ENCODE measurements at places on chromosomes 2 and 18.

- no peak for DNase-seq
Observed at GRCh38 chr2:13227578-13227977, 510.8 kb downstream of the TRIB2 start.

DNA sequence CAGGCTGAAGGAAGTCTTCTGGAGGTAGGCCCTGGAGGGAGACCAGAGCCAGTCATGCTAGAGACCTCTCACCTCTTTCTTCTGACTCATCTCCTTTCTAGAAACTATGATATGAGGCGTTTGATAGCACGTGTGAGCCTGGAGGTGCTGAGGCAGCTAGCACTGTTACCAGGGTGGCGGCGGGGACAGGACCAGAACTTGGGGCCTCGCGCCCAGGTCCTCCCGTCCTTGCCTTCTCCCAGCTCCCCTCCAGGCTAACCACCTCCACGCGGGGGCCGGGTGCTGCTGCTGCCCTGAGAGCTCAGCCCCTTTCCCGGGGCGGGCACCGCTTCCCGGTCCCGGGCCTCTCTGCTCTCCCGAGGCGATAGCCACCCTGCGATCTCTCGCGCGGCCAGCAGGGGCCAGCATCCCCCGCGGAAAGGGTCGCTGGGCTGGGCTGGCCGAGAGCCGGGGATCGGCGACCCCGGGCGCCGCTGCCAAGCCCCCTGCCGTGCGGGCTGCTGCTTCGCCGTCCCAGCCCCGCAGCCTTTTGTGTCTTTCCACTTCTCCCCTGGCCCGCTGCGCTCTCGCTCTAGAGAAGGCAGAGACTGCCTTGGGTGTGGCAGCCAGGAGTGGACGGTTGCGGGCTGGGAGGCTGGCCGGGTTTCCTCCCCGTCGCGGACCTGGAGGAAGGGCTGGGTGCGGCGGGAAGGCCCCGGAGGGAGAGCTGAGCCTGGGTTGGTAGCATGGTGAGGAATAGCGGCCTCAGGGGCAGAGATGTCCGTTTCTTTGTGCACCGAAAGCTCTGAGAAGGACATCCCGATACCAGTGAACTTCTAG, 49.1 kb downstream of the TMEM17 start:
- DNase-seq: peak; percentile 89

- DNase-seq: no peak
Observed at GRCh38 chr18:58350526-58350925, 278.4 kb downstream of the ALPK2 start.

GRCh38 chr2:107730898-107731297, 95.8 kb upstream of the RGPD4 start:
- DNase-seq: no peak

GRCh38 chr2:147006736-147007141, 838.1 kb upstream of the ACVR2A start:
- no peak for DNase-seq

- DNase-seq: no peak
Observed at GRCh38 chr2:71800851-71801250, 346.8 kb downstream of the CYP26B1 start.

DNA sequence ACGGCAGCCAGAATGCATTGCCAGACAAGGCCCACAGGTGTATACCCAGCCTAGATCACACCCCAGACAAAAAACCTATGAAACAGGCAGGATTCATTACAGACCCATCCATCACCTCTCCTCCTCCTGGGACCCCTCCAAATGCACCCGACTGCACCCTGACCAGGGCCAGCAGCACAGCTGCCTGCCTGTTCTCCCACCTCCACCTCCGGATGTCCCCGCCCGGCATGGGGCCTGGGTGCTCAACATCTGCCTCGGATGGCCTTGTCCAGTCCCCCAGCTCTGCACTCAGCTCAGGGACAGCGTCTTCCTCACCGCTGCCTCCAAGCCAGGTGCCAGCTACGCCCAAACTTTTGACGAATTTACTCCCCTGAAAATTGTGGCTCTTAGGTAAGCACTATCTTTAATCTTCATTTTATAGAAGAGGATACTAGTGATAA, 91.1 kb downstream of the TPO start:
- DNase-seq: peak; percentile 45

DNA sequence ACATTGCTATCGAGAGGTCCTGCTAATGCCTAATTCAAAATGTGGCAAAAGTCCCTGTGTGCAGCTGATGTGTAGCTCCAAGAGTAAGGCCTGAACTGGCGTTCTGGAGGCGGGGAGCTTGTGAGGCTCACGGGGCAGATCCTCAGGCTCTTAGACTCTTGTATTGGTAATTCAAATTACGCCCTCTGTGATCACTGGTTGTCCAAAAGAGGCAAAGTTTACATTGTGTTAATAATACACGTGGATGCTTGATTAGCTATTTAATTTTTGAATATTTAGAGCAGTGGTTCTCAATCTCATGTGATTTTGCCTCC, 12.4 kb upstream of the CRYGA start:
- DNase-seq: no peak

GRCh38 chr2:224563537-224563936, 21.6 kb downstream of the CUL3 start:
- no peak for DNase-seq

DNA sequence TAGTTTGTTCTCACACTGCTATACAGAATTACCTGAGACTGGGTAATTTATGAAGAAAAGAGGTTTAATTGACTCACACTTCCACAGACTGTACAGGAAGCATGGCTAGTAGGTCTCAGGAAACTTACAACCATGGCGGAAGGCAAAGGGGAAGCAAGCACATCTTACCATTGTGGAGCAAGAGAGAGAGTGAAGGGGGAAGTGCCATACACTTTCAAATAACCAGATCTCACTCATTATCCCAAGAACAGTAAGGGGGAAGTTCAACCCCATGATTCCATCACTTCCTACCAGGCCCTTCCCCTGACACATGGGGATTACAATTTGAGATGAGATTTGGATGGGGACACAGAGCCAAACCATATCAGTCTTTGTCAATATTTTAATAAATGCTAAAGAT, 5.0 kb upstream of the CRYGB start:
- no peak for DNase-seq

GRCh38 chr18:8366656-8367055, 242.6 kb upstream of the RAB12 start:
- DNase-seq: no peak

GRCh38 chr2:150531591-150531990, 44.1 kb upstream of the RND3 start:
- DNase-seq: no peak

DNA sequence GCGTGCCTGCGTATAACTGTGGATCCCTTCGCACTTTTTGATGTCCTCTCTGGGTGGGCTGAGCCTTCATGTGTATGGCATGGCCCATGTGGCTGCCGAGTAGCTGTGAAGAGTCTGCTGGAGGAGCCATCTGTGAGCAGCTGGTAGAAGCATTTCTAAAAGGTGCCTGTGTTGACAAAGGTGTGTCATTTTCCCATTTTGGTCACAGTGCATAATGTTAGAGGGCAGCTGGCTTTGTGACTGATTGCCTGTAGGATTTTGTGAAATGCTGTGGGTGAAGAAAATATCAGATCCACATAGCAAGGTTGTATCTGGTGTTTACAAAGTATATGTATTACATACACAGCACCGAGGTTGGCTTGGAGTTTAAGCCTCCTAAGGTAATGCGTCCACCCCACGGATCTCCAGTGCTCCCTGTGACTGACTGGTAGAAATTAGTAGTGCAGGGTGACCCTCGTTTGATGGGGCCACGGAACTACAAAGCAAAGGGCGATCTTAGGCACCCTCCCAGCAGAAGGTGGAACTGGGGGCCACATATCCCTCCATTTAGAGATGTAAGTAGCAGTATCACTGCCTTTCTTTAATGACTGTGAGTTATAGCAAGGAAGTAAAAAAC, 16.5 kb downstream of the GATA6 start:
- DNase-seq: no peak

- DNase-seq: no peak
Observed at GRCh38 chr2:150729495-150729955, 242.1 kb upstream of the RND3 start.

DNA sequence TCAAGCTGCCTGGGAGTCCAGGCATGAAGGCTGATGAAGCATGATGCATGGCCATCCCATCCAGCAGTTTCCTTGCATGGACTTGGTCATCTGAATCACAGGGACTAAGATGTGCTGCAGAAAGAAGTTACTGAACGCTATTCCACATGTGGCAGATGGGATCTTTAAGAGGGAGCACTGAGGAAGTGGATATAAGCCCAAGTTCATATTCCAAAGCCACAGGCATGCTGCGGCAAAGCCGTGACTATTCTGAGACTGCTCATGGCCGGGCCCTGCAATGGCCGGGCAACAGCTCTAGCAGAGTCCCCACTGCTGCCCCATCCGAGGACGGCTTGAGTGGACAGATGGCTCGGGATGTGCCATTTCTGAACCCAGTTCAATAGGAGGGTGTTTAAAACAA, 61.5 kb downstream of the STPG4 start:
- no peak for DNase-seq

DNA sequence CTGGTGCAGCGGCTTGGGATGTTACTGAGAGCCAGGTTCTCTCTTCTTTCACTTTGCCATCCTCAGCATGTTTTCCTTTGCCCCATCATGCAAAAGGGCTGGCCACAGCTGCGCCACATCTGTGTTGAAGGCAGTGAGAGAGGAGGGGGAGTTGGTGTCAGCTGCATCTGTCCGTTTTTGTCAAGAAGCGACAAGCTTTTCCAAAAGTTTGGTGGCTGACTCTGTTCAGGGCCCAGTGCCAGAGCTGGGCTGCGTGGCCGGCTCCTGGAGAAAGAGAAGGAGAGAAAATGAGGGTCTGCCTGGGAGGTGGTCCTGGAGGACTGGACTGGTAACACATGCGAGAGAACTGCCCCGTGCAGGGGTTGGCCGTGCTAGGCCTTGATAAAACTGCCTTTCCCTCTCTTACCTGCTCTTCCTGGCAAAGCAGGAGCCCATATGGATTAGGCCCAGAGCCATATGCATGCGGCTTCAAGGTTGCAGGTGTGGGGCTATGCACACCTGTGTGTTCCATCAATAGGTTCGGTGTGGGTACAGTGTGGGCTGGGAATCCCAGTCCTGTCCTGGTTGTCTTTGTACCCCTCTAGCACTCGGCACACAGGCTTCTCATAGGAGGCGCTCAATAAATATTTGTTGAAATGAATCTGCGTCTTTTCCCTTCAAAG, 9.0 kb downstream of the RNF144A start:
- DNase-seq: no peak

- no peak for DNase-seq
Observed at GRCh38 chr2:118805064-118805690, 42.3 kb downstream of the EN1 start.

- no peak for DNase-seq
Observed at GRCh38 chr18:63787673-63788072, 12.5 kb downstream of the SERPINB7 start.

GRCh38 chr2:108877506-108877905, 90.9 kb downstream of the CCDC138 start:
- DNase-seq: no peak

- DNase-seq: no peak
Observed at GRCh38 chr2:236825989-236826510, 256.4 kb downstream of the ACKR3 start.

- no peak for DNase-seq
Observed at GRCh38 chr2:221602938-221603337, 30.8 kb upstream of the EPHA4 start.

- DNase-seq: no peak
Observed at GRCh38 chr2:236973343-236973980, 112.2 kb upstream of the COPS8 start.

- no peak for DNase-seq
Observed at GRCh38 chr2:69034122-69034521, 21.1 kb downstream of the ANTXR1 start.

DNA sequence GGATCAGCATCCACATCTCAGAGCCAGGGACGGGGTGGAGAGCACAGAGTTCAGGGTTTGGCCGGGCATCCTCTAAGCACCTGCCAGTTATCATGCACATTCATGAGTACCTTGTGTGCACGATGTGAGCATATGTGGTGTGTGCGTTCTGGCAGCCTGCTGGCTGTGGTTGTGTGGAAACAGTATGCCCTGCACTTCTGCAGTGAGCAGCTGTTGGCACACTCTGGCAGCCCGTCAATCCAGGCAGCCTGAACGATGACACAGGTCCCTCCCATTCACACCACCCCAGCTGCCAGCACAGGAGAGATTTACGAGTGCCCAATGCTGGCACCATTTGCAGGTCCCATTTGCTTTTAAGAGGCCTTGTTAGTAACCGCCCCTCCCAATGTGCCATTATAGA, 74.2 kb downstream of the CD8B2 start:
- DNase-seq: no peak

GRCh38 chr2:48651158-48651790, 33.6 kb downstream of the GTF2A1L start:
- no peak for DNase-seq

DNA sequence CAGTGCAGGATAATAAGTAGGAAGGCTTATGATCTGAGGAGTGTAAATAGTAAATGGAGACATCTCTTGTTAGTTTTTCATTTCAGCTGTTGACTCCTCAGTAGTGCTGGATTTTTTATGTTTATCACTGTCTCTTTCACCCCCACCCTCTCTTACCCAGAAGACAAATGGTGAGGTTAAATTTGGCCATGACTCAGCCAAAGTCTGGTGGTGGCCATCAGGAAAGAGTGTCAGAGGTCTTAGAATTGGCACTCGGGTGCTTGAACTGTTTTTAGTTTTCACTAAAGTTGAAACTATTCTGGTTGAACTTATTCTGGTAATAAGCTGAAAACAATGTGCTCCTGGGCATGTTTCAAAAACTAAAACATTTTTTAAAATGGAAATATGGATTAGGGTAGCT, 123.3 kb downstream of the FHOD3 start:
- DNase-seq: no peak

GRCh38 chr2:105869341-105869740, 124.6 kb downstream of the NCK2 start:
- no peak for DNase-seq

DNA sequence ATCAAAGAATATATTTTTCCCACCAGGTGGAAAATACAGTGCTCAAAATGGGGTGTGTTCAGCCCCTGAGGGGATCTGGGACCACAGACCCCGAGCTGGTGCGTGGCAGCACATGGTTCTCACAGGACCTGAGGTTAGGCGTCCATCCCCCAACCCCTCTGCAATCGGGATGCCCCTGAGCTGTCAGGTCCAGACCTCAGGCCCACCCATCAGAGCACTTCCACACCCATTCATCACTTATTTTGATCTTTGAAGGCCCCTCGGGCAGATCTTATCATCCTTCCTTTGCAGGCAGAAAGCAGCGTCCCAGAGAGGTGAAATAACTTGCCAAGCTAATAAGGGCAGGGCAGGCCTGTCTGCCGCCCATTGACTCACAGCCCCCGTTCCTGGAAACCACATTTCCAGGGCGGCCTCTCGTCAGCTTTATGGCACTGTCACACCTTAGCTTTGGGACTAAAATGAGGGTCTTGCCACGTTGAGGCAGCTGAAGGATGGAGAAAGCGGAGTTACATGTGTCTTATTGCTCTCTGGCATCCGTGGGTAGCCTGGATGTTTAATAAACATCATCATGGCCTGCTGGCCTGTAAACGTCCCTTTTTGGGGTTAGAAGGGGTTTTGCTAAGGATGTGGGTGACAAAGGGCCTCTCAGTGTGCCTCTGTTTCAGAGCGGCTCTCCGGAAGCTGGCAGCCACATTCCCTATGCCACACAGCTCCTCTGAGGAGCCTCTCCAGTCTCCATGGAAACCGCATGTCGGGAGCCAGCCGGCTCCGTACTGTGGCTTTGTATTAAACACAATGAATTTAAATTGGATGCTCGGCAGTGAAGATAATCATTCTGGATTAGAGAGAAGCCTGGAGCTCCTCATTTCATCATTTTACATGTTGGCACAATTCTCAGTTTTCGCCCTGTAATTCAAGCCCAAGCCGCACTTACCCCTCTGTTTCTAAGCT, 58.3 kb upstream of the MAPRE3 start:
- DNase-seq: no peak

GRCh38 chr2:132632000-132632649, 37.9 kb downstream of the LYPD1 start:
- no peak for DNase-seq

GRCh38 chr2:105868060-105868459, 123.3 kb downstream of the NCK2 start:
- no peak for DNase-seq

Measured in sciatic nerve (tissue), 2 donors.